ENCODE measurements at places on chromosomes 6 and 20. TPM values are rescaled to one million over a fixed set of nuclear protein-coding genes. Genes with fewer than 3 reads are reported as not detected.

The CRISP3 gene
- not detected for total RNA-seq

The PTK6 gene
- 2.4 TPM for total RNA-seq

The MTHFD1L gene
- 45.0 TPM for total RNA-seq

The SEMG1 gene
- total RNA-seq = not detected

The BTNL2 gene
- not detected for total RNA-seq

The ID1 gene
- 194 TPM for total RNA-seq

The KCNQ5 gene
- 1.7 TPM for total RNA-seq

The C20orf202 gene
- not detected for total RNA-seq

The KIF13A gene
- 20.1 TPM for total RNA-seq

The RNF144B gene
- 0.53 TPM for total RNA-seq

The PTCRA gene
- not detected for total RNA-seq

The GNMT gene
- not detected for total RNA-seq

The BPIFB2 gene
- not detected for total RNA-seq

The SAPCD1 gene
- 4.1 TPM for total RNA-seq

The ADA gene
- 62.7 TPM for total RNA-seq

The SPAG4 gene
- total RNA-seq = 3.0 TPM

The ZNF337 gene
- total RNA-seq = 17.5 TPM

The ARFGEF3 gene
- total RNA-seq = 0.63 TPM

The TSHZ2 gene
- total RNA-seq = not detected

The RIMS4 gene
- total RNA-seq = 1.6 TPM

The RFX6 gene
- not detected for total RNA-seq

The SPATA25 gene
- total RNA-seq = 0.77 TPM

The MAP3K5 gene
- total RNA-seq = 3.5 TPM

The SLC35D3 gene
- total RNA-seq = 0.07 TPM

The HSPA1L gene
- 2.1 TPM for total RNA-seq

The MEP1A gene
- not detected for total RNA-seq

The PACSIN1 gene
- total RNA-seq = 0.05 TPM

The LCA5 gene
- 0.89 TPM for total RNA-seq

The DSP gene
- total RNA-seq = 50.1 TPM

The CLIC5 gene
- not detected for total RNA-seq

The SLA2 gene
- total RNA-seq = 0.01 TPM

The ACSS2 gene
- 9.1 TPM for total RNA-seq

The KIF25 gene
- not detected for total RNA-seq

The CST2 gene
- total RNA-seq = 0.44 TPM

The ERVFRD-1 gene
- not detected for total RNA-seq

The LBP gene
- total RNA-seq = 0.99 TPM

The PDE7B gene
- total RNA-seq = 2.2 TPM

The OR2J3 gene
- not detected for total RNA-seq

The THBS2 gene
- not detected for total RNA-seq

The CSTF1 gene
- total RNA-seq = 39.5 TPM

The MPIG6B gene
- total RNA-seq = not detected

The OR2B6 gene
- 0.15 TPM for total RNA-seq

The CALHM6 gene
- total RNA-seq = not detected

The SEL1L2 gene
- not detected for total RNA-seq

The PSORS1C1 gene
- 3.3 TPM for total RNA-seq

The EPPIN gene
- not detected for total RNA-seq

The SPDEF gene
- total RNA-seq = 2.7 TPM

The DOP1A gene
- total RNA-seq = 2.1 TPM

The TGM3 gene
- not detected for total RNA-seq

The THBD gene
- total RNA-seq = 23.8 TPM

The RUNX2 gene
- 0.81 TPM for total RNA-seq

The BTBD3 gene
- total RNA-seq = 16.7 TPM

The SLC12A5 gene
- 11.6 TPM for total RNA-seq

The INSM1 gene
- not detected for total RNA-seq

The TMC2 gene
- total RNA-seq = not detected

The SPATS1 gene
- not detected for total RNA-seq

The OLIG3 gene
- not detected for total RNA-seq

The CHD6 gene
- 5.6 TPM for total RNA-seq
